ENCODE measurements at places on chromosomes 13 and 19.

DNA sequence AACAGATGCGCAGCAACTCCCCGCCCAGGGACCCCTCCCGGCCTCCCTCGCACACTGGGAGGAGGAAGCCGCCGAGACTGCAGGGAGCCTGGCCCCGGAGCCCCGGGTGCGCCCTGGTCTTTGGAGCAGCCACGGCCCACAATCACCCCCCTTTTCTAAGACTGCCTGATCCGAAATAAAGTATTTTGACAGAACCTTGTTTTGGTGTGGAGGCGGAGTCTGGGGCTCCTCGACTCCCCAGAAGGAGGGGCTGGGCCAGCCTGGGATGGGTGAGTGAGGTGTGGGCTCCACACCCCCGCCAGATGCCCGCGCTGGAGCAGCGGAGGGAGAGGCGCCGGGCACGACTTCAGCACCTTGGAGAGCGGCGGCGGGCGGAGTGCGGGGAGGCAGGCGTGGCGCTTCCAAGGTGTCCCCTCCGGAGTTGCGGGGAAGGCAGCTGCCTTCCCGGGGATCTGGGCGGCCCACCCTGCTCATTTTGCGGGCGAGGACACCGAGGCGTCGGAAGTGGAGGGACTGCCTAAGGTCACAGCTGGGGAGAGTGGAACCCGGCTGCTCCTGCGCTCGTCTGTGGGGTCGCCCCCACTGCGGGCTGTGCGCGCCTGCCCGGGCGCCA is 9.4 kb downstream of the SIRT6 start:
- DNase-seq, result peak; percentile 16

DNA sequence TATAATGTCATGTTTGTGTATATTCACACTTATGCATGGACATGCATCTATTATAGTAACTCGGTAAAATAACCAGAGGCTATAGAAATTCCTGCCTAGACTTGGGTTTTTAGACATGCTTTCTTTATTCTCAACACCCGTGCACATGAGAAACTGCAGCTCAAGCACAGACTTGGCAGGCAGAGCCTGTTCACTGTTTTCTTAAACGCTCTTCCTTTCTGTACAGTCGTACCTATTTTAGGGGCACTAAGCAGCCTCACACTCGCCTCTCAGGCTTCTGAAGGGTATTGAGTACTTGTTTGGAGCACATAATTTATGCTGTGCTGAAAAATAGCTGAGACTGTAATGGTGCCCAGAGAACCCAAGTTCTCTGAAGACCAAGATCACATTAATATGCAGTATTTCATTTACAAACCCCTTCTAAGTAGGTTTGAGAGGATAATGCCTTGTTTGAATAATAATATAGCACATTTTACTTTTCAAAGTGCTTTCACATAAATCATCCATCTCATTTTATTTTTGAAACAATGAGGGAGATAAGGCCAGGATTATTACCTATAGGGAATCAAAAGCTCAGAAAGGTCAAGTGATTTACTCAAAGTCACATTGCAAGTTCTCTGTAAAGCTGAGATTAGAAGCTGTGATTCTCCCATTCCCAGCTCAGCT is 429.9 kb downstream of the SPRY2 start:
- no peak for DNase-seq

DNA sequence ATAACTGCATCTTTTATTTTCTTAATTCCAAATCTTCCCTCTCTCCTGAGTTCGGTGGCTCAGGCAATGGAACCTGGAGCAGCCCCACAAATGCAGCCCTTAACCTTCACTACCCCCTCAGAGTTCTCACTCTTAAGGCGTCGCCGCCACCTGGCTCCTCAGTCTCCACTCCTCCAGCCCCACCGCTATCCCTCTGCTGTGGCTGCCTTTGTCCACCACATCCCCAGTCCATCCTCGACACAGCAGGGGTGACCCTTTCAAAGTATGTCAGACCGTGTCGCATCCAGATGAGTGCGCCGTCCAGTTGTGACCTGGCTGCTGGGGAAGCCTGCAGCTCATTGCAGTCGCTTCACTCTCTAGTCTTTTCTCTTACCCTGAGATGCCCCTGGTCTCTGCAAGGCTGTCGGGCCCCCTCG is 1.0 kb downstream of the SPPL2B start:
- DNase-seq, result no peak

GRCh38 chr19:53580871-53581835 is 43.2 kb downstream of the ZNF331 start:
- no peak for DNase-seq

- no peak for DNase-seq
Observed at GRCh38 chr13:27770809-27771208, 21.5 kb upstream of the GSX1 start.

- DNase-seq, result no peak
Observed at GRCh38 chr13:113493315-113493951, 2.9 kb upstream of the DCUN1D2 start.

- no peak for DNase-seq
Observed at GRCh38 chr19:58170860-58171259, 12.0 kb upstream of the ZNF274 start.

DNA sequence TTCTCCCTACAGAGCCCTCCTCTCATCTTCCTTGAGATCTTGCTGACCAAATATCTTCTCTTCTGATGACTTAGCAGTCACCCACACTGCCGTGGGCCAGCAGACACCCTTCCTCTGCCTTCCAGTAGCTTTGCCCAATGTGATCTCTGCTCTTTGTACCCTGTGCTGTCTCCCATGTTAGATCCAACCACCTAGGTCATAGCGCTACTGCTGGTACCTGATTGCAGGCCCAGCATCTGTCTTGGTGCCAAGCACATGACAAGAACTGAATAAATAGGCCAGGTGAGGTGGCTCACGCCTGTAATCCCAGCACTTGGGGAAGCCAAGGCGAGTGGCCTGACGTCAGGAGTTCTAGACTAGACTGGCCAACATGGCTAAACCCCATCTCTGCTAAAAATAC is 149.7 kb downstream of the TM9SF2 start:
- no peak for DNase-seq

- no peak for DNase-seq
Observed at GRCh38 chr13:75102001-75102716, 379.8 kb downstream of the TBC1D4 start.

- no peak for DNase-seq
Observed at GRCh38 chr19:49553451-49554271, 25.9 kb downstream of the RCN3 start.

DNA sequence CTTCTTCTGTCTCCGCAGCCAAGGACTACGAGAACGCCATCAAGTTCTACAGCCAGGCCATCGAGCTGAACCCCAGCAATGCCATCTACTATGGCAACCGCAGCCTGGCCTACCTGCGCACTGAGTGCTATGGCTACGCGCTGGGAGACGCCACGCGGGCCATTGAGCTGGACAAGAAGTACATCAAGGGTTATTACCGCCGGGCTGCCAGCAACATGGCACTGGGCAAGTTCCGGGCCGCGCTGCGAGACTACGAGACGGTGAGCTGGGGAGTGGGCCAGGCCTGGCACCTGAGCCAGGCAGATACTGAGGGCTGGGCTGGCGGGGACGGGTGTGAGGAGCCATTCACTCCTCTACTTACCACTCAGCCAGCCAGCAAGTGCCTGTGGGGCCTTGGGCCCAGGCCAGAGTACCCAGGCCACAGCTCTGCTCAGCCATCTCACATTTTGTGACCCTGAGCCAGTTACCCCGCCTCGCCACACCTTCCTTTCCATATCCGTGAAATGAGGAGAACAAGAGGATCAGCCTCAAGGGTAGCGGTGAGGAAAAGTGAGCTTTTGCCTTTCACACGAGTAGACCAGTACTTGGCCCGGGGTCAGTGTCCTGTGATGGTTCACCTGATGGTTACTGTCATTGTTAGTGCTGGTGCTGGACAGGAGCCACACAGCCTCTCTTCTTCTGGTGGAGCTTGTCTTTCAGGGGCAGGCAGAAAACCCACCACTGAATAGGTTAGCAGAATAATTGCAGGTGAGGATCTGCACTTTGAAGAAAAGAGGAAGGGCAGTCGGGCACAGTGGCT is 7.0 kb downstream of the PPP5C start:
- DNase-seq, result no peak

- no peak for DNase-seq
Observed at GRCh38 chr13:42650506-42650905, 76.6 kb downstream of the TNFSF11 start.

DNA sequence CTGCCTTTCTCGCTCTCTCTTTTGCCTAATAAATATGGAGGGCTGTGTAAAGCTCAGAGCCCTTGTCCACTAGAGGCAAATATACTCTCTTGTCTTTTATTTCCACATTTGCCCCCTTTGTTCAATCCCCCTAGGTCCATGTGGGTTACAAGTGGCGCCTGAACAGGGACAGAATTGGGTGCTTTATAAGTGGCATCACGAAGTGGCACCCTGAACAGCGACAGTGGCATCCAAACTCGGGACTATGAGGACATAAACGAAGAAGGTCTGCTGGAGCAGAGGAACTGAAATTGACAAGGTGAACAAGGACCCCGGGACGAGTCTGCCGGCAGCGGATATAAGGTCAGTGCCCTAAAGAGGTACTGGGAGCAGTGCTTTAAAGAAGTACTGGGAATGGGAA is 4.3 kb upstream of the ZNF610 start:
- DNase-seq, result no peak

DNA sequence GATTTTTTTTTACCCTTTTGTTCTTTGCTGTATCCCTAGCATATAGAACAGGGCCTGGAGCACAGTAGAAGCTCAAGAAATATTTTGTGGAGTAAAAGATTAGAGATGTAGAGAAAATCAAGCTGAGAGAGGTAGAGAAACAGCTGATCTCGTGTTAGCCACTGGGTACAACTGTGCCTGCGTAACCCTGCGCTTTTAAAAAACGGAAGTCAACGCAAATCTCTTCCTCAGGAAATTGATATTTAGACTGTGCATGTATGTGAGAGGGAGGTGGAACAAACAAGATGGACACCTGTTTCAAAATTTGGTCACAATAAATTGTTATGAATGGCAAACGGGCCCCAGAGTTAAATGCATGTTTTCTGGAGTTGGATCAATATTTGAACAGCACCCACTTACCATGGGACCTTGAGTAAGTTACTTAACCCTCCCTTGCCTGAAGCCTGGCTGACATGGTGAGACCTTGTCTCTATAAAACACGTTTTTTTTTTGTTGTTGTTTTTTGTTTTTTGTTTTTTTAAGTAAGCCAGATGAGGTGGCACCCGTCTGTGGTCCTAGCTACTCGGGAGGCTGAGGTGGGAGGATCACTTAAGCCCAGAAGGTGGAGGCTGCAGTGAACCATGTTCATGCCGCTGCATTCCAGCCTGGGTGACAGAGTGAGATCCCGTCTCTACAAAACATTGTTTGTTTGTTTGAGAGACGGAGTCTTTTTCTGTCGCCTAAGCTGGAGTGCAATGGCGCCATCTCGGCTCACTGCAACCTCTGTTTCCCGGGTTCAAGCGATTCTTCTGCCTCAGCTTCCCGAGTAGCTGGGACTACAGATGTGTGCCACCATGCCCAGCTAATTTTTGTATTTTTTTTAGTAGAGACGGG is 3.3 kb upstream of the EPOR start:
- no peak for DNase-seq

DNA sequence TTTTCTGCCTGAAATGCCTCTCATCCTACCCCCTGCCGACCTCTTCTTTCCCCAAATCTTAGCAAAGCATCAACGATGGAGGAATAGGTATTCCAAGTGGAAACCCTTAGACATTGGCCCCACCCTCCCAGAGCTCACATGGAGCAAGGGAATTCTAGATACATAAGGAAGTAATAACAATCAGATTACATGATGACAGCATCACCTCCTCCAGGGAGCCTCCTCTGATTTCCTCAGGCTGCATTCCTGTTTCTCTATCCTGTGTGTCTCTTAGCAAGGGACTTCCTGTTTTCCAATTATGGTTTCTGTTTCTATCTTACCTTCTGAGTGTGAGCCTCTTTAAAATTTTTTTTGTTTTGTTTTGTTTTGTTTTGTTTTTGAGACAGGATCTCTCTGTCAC is 246.6 kb downstream of the TSHZ3 start:
- no peak for DNase-seq

DNA sequence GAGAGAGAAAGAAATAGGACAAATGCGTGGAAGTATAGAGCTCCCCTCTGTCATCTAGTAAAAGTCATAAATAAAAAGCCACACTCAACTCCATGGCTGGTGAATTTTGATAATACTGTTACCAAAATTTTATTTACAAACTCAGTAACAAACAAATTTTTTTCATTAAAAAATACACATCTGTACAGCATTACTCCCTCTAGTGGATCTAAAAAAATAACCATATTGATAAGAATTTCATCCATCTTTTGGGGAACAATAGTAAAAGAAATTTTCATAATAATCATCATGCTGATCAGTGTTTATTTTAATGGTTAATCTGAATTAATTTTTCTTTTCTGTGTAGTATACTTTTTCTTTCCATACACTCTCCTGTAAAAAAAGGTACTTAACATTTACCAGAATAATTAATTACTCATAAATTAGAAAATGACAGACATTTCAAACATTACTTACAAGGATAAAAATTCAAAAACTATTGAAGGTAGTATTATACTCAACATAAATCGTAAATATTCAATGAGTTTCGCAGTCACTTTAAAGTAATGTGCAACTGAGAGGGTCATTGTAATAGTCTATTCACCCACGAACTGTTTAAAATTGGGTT is 173.5 kb upstream of the LSM14A start:
- no peak for DNase-seq

DNA sequence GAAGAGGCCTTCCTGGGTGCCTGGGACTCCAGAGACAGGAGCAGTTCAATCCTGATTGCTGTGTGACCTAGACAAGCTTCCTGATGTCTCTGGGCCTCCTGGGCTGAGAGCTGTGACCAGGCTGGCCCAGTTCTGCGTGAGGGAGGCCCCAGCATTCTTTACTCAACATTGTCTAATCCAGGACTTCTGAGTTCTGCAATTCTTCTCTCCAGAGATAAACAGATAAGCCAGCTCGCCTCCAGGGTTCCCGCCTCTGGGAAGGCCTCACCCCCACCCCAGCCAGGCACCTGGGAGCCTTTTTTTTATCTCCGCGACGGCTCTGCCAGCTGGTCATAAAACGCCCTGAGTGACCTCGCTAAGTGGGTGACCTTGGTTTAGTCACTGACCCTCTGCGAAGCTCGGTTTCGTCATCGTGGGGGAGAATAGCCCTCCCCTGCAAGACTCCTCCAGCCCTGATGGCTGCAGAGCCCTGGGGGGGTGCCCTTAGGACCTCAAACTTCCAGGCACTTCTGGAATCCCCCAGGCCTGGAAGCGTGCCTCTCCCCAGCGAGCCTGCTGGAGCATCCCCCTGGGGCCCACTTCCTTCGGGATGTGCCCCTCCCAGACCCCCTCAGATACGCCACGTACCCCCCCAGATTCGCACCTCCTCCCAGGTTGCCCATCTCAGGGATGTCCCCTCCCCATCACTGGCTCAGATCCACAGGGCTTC is 1.9 kb downstream of the SULT2B1 start:
- DNase-seq, result no peak

GRCh38 chr13:96229356-96229755 is 139.4 kb downstream of the HS6ST3 start:
- no peak for DNase-seq

- no peak for DNase-seq
Observed at GRCh38 chr19:46552891-46553290, 48.2 kb upstream of the CALM3 start.

GRCh38 chr19:31908080-31908479 is 437.3 kb upstream of the ZNF507 start:
- no peak for DNase-seq

GRCh38 chr13:41345914-41346589 is 35.0 kb downstream of the NAA16 start:
- no peak for DNase-seq

Data from stimulated activated CD8-positive, alpha-beta memory T cell treated with anti-CD3 and anti-CD28 coated beads, Interleukin-4, amount 100 ng/mL, for 4 hours (primary cell).